ENCODE measurements at places on chromosomes 1 and 21. TPM values are rescaled to one million over a fixed set of nuclear protein-coding genes. Genes with fewer than 3 reads are reported as not detected.

Gene S100A5
- total RNA-seq = 6.0 TPM

- H3K36me3 ChIP-seq = no peaks in the 10 kb centered on the region
- peaks cover 16% of the 10 kb centered on the region for H3K4me1 ChIP-seq
- no peak for DNase-seq
- H3K27ac ChIP-seq = no peak overlapping the region
- H3K27me3 ChIP-seq = no peaks in the 10 kb centered on the region
Observed at GRCh38 chr1:203751051-203751450, 13.9 kb upstream of the LAX1 start.

Gene SV2A
- total RNA-seq = 0.15 TPM

GRCh38 chr1:40625476-40626382, 39.8 kb downstream of the RIMS3 start:
- no peak for DNase-seq
- no peak overlapping the region for H3K27ac ChIP-seq
- no peaks in the 10 kb centered on the region for H3K36me3 ChIP-seq
- no peaks in the 10 kb centered on the region for H3K27me3 ChIP-seq
- H3K4me1 ChIP-seq = no peaks in the 10 kb centered on the region

DNA sequence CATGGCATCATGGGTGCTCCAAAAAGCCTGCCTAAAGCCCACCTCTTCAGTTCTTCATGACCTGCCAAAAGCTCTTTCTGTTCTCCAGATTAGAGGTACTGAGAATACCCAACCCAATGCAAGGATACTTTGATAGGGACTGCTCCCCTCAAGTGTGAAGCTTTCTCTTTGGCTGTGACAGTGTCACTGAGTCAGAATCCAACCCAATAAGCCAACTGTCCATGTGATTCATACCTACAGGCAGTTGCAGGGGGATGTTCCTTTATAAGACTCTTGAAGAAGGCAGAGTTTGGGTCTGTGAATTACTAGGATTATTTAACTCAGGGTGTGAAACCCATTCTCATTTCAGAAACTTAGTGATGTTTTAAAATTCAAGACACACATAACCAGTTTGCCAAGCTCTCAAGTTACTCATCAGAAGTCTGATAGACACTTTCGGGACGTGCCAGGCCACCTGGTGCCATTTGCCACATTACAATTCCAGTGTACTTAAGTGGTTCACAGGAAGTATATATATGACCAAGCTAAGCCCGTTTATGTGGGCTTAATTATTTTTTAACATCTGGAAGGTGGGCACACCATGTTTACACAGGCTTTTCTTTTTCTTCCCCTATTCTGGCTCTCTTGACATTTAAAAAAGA, 265.8 kb downstream of the NFIA start:
- no peak overlapping the region for H3K27ac ChIP-seq
- H3K4me1 ChIP-seq = no peaks in the 10 kb centered on the region
- no peaks in the 10 kb centered on the region for H3K36me3 ChIP-seq
- DNase-seq = no peak

Gene ALX3
- total RNA-seq = not detected

Gene CATSPER4
- total RNA-seq = not detected

- peaks cover 34% of the 10 kb centered on the region for H3K4me1 ChIP-seq
- peak overlapping the region; percentile 87 for H3K4me3 ChIP-seq
- peaks cover 22% of the 10 kb centered on the region for H3K36me3 ChIP-seq
Observed at GRCh38 chr21:31659286-31659535, 282 bp upstream of the SOD1 start.

DNA sequence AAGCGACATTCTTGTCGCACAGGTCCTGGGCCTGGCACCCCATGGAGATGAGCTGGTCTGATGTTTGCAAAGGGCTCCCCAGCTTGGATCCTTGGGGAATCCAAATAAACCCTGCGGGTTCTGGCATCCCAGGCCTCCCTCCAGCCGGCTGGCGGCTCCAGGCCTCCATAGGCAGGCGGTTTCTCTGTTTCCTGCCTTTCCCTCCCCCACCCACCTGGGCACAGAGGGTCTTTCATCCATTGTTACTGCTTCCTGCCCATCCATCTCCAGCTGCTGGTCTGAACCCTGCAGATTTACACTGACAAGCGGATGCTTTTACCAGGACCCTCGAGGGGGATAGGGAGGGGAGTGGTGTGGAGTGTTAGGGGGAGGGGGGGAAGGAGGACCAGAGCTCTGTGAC, 39.1 kb upstream of the ID3 start:
- no peak for DNase-seq
- H3K27ac ChIP-seq = no peak overlapping the region
- H3K36me3 ChIP-seq = no peaks in the 10 kb centered on the region
- no peak overlapping the region for H3K4me3 ChIP-seq
- H3K4me1 ChIP-seq = peaks cover 7% of the 10 kb centered on the region

- no peaks in the 10 kb centered on the region for H3K27me3 ChIP-seq
- peak overlapping the region; percentile 40 for H3K27ac ChIP-seq
- peaks cover 14% of the 10 kb centered on the region for H3K4me1 ChIP-seq
- DNase-seq = no peak
Observed at GRCh38 chr1:218499011-218499691, 154.0 kb downstream of the TGFB2 start.

Gene SLAMF7
- total RNA-seq = 0.34 TPM

DNA sequence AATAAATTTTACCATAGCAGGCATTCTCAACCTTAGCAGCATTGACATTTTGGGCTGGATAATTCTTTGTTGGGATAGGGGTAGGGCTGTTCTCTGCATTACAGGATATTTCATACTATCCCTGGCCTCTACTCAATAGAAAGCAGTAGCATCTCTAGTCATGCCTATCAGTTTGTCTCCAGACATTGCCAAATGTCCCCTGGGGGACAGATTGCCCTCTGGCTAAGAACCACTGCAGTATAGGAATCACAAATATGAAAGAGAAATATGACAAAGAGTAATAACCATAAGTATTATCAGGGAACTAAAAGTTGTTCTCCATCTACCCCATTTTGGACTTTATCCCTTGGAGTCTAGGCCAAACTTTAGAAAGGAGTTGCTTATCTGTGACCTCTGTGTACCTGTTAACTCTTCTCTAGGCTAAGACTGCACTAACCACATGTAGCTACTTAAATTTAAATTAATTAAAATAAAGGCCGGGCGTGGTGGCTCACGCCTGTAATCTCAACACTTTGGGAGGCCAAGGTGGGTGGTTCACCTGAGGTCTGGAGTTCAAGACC, 76.1 kb downstream of the AGO3 start:
- no peaks in the 10 kb centered on the region for H3K4me1 ChIP-seq
- H3K36me3 ChIP-seq = no peaks in the 10 kb centered on the region
- H3K27me3 ChIP-seq = no peaks in the 10 kb centered on the region
- no peak overlapping the region for H3K4me3 ChIP-seq
- no peak for DNase-seq

GRCh38 chr1:27967106-27967883, 7.5 kb downstream of the XKR8 start:
- no peaks in the 10 kb centered on the region for H3K36me3 ChIP-seq
- DNase-seq = no peak
- H3K4me1 ChIP-seq = peaks cover 41% of the 10 kb centered on the region
- no peaks in the 10 kb centered on the region for H3K27me3 ChIP-seq

DNA sequence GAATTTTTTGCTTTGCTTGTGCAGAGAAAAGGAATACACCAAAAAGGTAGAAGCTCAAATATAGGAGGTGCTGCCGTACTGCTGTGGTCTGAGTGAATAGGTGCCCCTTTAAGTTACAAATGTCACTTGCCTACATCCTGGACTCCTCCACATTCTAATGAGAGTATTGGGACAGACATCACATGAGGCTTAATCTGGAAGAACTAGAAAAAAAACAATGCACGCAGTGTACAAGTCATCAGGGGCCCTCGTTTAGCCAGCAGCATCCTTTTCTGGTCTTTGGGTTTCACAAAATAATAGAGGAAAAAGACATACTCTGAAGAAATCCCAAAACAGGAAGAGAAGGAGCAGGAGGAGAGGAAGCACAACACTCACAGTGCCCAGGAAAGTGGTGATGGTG, 89.3 kb downstream of the SLC44A5 start:
- H3K27ac ChIP-seq = no peak overlapping the region
- H3K4me1 ChIP-seq = no peaks in the 10 kb centered on the region
- H3K27me3 ChIP-seq = no peaks in the 10 kb centered on the region
- H3K4me3 ChIP-seq = no peak overlapping the region

Data from HCT116 (cell line).